ENCODE measurements at places on chromosomes 7 and 10.

GRCh38 chr7:69367780-69368179 is 230.5 kb upstream of the AUTS2 start:
- no peaks in the 10 kb centered on the region for H3K4me1 ChIP-seq
- H3K27ac ChIP-seq, result no peak overlapping the region
- no peak overlapping the region for H3K4me3 ChIP-seq
- no peaks in the 10 kb centered on the region for H3K36me3 ChIP-seq
- DNase-seq, result no peak
- H3K27me3 ChIP-seq, result no peaks in the 10 kb centered on the region

DNA sequence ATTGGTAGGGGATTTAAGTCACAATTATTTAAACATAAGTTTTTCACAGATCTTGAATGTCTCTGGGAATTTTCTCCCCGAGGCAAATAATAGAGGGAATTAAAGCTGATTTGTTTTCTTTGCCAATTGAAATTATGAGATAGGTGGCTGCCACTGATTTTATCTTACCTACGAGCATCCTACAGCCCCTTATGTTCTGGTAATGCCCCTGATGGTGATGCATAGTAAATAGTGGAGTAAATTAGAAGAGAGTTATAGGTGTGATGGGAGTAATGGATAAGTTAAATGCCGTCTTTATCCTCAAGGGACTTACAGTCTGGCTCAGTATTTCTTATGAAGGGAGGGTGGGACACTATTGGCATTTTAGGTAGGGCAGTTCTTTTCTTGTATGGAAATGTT is 58.1 kb downstream of the HDAC9 start:
- H3K36me3 ChIP-seq, result no peaks in the 10 kb centered on the region
- H3K27ac ChIP-seq, result no peak overlapping the region
- no peaks in the 10 kb centered on the region for H3K27me3 ChIP-seq
- DNase-seq, result no peak
- H3K4me3 ChIP-seq, result no peak overlapping the region

DNA sequence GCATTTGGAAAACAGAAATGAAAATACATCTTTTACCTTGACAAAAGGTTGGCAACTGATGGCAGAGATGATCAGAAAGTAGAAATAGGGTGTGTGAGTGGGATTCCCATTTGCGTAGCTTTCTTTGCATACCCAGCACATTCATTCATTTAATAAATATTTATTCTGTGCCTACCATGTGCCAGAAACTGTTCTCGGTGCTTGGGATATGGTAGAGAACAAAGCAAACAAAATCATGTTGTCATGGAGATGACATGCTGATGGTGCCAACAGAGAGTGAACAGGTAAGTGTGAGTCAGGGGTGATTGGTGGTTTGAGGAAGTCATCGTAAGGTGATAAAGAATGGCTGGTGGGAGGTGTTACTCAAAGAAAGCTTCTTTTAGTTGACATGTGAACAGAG is 45.4 kb downstream of the CACNB2 start:
- no peaks in the 10 kb centered on the region for H3K36me3 ChIP-seq
- no peak overlapping the region for H3K27ac ChIP-seq
- no peaks in the 10 kb centered on the region for H3K4me1 ChIP-seq
- H3K4me3 ChIP-seq, result no peak overlapping the region
- DNase-seq, result no peak

DNA sequence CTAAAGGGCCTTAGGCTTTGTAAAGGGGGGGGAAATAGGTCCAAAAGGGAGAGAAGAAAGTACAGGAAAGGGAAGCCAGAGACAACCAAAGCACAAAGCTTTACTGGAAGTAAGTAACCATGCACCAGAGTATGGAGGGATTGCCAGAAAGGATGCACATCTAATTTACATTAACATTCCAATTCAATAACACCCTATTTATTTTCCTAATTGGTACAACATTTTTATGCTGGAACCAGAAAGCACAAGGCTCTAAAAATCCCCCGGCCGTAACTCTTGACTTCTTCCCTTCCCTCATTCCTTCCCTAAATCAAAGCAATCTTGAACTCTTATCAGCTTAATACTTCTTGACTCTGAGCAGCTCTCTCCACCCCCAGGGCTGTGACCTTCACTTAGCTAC is 400.0 kb upstream of the CELF2 start:
- H3K4me3 ChIP-seq, result no peak overlapping the region
- no peaks in the 10 kb centered on the region for H3K36me3 ChIP-seq
- H3K27me3 ChIP-seq, result no peaks in the 10 kb centered on the region
- no peak overlapping the region for H3K27ac ChIP-seq
- no peaks in the 10 kb centered on the region for H3K4me1 ChIP-seq

DNA sequence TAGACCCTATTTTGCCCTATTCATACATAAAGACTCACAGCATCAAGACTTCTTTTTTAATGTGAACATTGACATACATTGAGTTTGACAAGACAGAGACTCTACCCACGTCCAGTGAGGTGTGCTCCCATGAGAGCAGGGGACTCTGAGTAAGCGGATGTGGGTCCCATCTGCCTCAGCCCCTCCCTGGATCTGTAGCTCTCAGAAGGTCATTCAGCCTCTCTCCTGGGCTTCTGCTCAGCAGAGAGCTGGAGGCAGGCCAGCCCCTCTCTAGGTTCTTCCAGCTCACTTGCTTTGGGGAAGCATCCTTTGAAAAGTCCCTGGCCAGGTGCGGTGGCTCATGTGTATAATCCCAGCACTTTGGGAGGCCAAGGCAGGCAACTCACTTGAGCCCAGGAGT is 146.9 kb upstream of the ZMIZ1 start:
- no peaks in the 10 kb centered on the region for H3K36me3 ChIP-seq
- no peak for DNase-seq
- H3K4me3 ChIP-seq, result no peak overlapping the region
- no peak overlapping the region for H3K27ac ChIP-seq
- peaks cover 45% of the 10 kb centered on the region for H3K27me3 ChIP-seq

- DNase-seq, result no peak
- H3K36me3 ChIP-seq, result no peaks in the 10 kb centered on the region
- H3K4me3 ChIP-seq, result no peak overlapping the region
- no peaks in the 10 kb centered on the region for H3K4me1 ChIP-seq
- peaks cover 30% of the 10 kb centered on the region for H3K27me3 ChIP-seq
- no peak overlapping the region for H3K27ac ChIP-seq
Observed at GRCh38 chr10:14372606-14373005, 41.9 kb upstream of the FRMD4A start.

DNA sequence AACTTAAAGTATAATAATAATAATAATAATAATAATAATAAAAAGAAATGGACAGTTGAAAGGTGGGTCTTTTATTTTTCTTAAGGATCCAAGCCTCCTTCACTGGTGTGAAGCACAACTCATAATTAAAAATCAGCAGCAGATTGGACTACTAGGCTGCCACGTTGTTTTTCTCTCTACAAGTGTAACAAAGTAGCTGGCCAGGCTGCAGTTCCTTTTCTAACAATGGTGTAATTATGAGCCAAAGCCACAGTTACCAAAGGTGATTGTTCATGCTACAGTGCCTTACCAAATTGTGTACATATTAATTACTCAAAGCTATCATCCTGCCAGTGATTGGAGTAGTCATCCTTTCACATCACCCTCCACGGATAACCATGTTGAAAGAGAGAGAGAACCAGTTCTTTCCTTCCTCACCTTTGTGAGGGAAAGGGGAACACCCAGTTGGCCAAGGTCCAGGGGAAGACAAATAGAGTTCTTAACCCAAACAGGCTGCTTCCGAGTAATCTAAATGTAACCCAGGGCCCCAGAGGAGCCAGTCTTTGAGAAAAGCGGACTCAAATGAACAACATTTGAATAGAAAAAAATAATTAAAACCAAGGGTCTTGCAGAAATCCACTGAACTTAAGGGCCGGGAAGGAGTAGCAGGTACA is 86.3 kb upstream of the NPS start:
- no peak overlapping the region for H3K27ac ChIP-seq
- no peak overlapping the region for H3K4me3 ChIP-seq
- H3K27me3 ChIP-seq, result peaks cover 26% of the 10 kb centered on the region
- DNase-seq, result peak; percentile 4

DNA sequence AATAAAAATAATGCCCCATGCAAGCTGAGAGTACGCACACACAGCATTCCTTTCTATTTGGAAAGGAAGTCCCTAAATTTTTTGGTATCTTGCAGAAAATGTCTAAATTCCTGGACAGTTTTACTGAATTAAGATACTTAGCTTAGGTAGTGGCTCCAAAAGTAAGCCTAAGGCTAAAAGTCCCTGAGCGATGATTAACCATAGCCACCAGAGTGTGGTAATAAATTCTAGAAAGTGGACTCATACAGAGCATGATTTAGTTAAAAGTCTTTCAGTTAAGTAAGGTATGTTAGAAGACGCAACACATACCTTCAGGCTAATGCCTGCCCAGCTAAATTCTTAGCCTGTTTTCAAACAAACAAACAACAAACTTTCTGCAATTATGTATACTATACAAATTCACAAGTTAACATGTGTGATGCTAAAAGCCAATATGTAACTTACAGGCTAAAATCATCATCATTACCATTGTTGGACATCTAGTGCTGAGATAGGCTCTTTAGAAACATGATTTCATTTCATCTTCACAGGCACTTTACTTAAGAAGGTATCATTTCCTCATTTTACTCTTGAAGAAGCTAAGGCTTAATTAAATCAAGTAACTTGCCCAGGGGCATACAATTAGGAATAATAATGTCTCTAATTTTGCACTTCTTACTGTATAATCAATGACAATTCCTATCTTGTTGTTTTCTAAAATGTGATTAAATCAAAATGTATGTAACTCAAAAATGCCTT is 261.4 kb upstream of the YAE1 start:
- H3K27ac ChIP-seq, result no peak overlapping the region
- H3K36me3 ChIP-seq, result no peaks in the 10 kb centered on the region
- H3K4me1 ChIP-seq, result no peaks in the 10 kb centered on the region
- H3K4me3 ChIP-seq, result no peak overlapping the region
- no peak for DNase-seq
- H3K27me3 ChIP-seq, result peaks cover 8% of the 10 kb centered on the region

DNA sequence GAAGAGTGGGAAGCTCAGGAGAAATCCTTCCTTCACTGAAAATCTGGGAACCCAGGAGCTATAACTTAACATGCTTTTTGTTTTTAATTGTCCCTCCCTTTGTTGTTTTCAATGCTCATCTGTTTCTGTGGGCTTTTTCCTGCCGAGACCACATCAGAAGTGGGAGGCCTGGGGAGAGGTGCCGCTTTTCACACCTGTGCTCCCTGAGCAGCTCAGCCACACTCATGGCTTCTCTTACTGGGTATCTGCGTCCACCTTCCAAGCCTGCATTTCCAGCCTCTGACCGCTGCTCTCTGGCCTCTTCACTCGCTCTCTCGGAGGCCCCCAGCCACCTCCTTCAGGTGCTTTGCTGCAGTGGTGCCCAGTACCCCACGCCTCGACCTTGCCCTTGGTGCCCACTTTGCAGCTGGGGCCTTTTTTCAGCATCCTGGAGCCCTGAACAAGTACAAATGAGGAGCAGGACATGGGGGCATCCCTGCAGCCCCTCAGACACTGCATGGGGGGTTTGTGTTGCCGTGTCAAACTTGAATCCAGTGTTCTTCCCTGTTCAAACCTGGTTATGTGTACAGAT is 9.9 kb downstream of the C7orf57 start:
- H3K27me3 ChIP-seq, result peaks cover 64% of the 10 kb centered on the region
- H3K36me3 ChIP-seq, result no peaks in the 10 kb centered on the region
- H3K4me1 ChIP-seq, result no peaks in the 10 kb centered on the region
- H3K4me3 ChIP-seq, result no peak overlapping the region
- no peak overlapping the region for H3K27ac ChIP-seq
- no peak for DNase-seq

DNA sequence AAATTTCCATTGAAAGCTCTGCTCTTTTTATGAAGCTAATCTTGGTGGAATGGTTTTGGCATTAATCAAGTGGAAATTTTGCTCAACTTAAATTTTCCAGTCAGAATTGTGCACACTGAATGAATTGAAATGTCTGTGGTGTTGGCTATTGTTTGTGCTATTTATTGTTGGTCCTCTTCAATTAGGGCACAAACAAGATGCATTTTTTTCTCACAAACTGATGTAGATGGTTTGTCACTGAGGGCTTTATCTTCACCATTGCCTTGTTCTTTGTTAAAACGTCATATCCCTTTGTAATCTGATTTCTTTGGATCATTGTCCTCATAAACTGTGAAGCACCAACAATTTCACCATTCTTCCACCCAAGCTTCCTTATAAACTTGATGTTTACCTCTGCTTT is 152.1 kb upstream of the RHOBTB1 start:
- H3K4me3 ChIP-seq, result no peak overlapping the region
- H3K27me3 ChIP-seq, result no peaks in the 10 kb centered on the region
- no peak for DNase-seq
- H3K36me3 ChIP-seq, result no peaks in the 10 kb centered on the region
- H3K27ac ChIP-seq, result no peak overlapping the region

DNA sequence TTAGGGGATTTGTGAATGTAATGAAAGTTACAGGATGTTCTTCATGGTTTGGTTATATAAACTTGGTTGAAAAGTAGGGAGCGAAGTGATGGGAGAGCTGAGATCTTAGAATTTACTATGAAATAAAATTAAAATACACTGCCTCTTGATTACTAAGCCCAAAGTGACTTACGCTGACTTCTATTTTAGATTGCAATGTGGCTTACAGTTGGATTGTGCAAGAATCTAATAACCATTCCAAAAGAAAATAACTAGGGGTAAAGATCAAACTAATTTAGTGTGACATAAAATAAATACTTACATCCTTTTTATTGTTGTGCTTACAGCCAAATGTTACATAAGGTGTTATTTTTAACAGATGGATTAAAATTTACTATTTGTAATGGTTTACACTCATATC is 15.3 kb downstream of the WNT16 start:
- no peaks in the 10 kb centered on the region for H3K27me3 ChIP-seq
- no peak for DNase-seq
- no peaks in the 10 kb centered on the region for H3K36me3 ChIP-seq
- H3K4me1 ChIP-seq, result no peaks in the 10 kb centered on the region

DNA sequence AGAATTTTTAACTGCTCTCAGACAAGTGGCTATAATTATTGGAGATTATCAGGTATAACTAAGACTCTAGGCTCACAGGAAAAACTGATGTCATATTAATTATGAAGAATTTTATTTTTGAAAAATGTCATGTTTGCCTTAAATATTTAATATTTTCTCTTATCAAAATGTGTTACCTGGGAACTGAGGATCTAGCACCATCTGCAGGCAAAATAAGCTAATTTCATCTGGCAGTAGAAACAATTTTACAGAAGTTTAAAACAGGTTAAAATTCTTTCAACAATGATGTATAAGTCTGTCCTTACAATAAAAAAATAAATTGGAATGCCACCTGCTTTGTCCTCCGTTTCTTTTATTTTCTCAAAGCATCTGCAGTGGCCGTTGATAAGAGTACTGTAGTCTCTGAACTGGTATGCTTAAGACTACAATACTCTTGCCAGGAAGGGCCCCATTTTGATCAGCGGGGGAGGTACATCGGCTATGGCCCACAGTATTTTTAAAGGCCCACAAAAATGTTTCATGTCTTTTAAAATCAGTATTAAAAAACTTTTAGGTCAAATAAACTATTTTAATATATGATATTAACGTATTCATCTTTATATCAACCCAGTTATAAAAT is 81.3 kb downstream of the VWDE start:
- H3K27me3 ChIP-seq, result no peaks in the 10 kb centered on the region
- peak; percentile 3 for DNase-seq
- H3K36me3 ChIP-seq, result no peaks in the 10 kb centered on the region
- no peak overlapping the region for H3K4me3 ChIP-seq
